ENCODE measurements at places on chromosomes 6 and 20. TPM values are rescaled to one million over a fixed set of nuclear protein-coding genes. Genes with fewer than 3 reads are reported as not detected.

Gene BMP6
- not detected for total RNA-seq

Gene PREX1
- 130 TPM for total RNA-seq

Gene ZNF341
- 6.5 TPM for total RNA-seq

Gene NTSR1
- total RNA-seq = not detected

Gene TP53TG5
- total RNA-seq = 0.15 TPM

Gene SNAI1
- 0.61 TPM for total RNA-seq

Gene TGM2
- total RNA-seq = 0.35 TPM
